ENCODE measurements at places on chromosomes 16 and 17.

GRCh38 chr17:77460514-77461046, 319.8 kb downstream of the SEC14L1 start:
- no peak for DNase-seq

DNA sequence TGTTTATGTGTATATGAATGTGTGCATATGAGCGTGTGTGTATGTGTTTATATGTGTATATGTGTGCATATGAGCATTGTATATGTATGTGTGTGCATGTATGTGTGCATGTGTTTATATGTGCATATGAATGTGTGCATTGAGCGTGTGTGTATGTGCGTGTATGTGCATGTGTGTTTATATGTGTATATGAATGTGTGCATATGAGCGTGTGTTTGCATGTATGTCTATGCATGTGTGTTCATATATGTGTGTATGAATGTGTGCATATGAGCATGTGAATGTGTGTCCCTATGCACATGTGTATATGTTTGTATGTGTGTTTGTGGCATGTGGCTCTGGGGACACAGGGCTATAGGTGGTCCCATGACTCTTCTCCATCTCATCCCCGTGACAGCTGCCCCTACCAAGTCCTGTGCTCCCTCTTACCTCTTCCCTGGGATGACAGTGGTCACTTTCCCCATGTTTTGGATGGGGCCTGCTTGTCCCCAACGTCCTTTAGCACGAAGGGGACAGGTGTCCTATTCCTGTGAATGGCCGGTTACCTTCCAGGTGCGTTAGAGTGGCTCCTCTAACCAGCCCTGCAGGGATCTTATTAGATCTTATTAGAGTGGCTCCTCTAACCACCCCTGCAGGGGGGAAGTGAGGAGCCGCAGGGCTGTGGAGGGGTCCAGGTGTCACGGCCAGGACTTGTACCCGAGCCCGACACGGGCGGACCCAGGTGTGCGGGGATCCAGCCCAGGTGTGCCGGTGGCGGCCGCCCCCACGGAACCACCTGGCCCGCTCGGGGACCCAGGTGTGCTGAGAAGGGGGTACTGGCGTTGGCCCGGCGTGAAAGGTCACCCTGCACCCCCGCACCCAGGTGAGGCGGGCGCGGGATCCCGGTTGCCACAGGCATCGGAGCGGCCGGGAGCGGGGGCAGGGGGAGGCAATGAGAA, 105.6 kb downstream of the SEC14L1 start:
- no peak for DNase-seq

DNA sequence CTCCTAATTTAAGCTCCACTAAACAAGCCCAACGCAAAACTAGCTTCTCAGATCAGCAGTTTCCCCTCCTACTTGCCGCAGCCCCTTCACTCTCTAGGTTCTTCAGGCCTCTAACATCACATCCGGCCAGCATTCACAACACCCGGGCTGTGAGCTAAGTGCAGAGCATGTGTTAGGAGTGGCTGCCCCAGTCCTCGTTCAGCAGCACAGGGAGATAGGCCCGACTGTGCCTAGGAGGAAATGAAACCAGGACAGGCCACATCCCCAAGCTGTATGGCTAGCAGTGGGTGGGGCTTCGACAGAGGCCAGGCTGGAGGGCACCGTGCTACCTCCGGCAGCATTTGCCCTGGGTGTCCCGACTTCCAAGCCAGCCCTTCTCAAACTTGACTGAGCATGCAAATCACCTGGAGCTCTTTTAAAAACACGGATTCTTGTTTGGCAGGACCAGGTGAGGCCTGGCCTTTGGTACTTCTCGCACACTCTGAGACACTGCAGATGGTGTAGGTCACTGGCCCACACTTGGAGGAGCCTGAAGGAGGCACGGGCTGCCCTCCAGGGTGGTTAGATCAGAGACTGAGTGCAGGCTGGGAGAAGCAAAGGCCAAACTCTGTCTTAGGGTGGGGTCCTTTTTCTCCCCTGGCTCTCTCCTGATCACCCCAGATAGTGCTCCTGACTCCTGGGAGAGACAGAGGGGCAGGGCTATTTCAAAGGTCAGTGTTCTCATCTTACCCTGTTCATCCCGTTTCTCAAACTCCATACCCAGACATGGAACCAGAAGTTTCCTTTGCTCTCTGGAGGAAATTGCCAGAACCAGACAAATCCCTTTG, 202.0 kb downstream of the C16orf78 start:
- peak; percentile 71 for DNase-seq

GRCh38 chr17:45020354-45021138, 30.9 kb downstream of the DCAKD start:
- DNase-seq: no peak

GRCh38 chr16:69157196-69157595, 24.7 kb downstream of the UTP4 start:
- no peak for DNase-seq

GRCh38 chr17:42456223-42457106, 2.2 kb upstream of the ATP6V0A1 start:
- DNase-seq: peak; percentile 57

DNA sequence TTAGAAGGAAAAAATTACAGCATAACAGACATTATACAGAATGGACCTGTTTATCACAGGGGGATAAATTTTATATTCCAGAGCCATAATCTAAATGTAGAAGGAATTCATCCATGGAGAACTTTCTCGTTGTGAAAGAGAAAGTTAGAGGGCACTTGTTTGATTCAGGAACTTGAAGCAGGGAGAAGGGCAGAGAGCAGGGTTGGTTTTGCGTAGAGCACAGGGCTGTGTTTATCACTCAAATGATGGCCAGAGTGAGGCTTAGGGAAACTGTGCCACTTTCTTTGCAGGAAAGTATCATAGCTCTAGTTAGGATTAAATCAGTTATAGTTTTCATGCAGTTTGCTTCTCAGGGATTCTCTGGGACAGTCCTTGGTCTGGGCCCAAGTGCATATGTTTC, 29.1 kb upstream of the MED13 start:
- no peak for DNase-seq

DNA sequence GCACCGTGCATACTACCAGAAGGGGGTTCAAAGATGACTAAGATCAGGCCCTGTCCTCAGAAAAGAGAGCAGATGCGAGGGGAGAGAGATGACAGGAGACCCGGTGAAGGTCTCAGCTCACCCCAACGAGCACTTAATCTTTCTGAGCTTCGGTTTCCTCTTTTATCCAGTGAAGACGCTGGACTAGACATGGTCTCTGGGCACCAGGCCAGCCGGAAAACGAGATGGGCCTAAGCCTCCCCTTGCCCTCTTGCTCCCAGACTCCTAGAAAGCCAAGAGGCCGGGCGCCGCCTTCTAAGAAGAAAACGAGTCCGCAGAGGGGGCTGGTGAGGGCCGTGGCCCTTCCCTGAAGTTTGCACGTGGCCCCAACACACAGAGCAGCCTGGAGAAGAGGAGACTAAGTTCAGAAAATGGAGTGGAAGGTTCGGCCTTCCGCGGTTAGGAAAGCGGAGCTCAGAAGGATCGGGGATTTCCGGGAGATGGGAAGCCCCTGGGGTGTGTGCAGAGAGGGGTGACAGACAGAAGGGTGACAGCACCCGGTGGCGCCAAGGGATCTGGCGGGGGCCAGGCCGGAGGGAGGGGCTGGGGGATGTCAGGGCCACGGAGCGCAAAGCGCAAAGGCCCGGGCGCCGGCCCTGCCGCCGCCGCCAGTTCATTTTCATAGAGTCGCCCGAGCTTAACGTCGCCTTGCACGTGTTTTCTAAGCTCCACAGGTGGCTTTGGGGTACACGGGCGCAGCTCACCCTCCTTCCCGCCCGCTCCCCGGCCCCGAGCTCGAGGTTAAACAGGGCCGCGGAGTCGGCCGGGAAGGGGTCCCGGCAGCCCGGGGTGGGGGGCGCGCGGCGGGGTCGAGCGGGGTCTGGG, 42.1 kb upstream of the BHLHA9 start:
- DNase-seq: peak; percentile 32

Measured in GM12878 (cell line).